NCI-H146 (cell line): ENCODE measurements at places on chromosomes 12 and 14.

GRCh38 chr14:74364271-74364880 is 16.1 kb downstream of the VRTN start:
- no peak for DNase-seq

DNA sequence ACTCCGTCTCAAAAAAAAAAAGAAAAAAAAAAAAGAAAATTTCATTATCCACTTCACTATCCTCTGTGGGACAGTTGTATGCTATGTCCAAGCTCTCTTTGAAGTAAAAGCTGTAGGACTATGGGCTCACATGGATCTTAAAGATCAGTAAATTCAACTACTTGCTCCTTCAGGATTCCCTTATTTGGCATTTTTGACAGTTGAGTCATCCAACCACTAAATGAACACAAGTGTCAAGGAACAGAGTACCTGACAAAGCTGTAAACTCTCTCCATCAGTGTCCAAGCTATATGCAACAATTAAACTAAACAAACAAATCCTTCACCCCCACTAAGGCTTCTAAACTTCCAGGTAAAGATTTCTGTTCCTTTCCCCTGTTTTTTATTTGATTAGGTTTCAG is 177.0 kb downstream of the CEP128 start:
- DNase-seq = no peak

GRCh38 chr12:27480016-27480415 is 33.5 kb downstream of the SMCO2 start:
- DNase-seq = no peak

GRCh38 chr14:63715360-63715759 is 12.5 kb downstream of the SGPP1 start:
- DNase-seq = no peak

- no peak for DNase-seq
Observed at GRCh38 chr12:23415180-23415579, 534.3 kb downstream of the SOX5 start.

DNA sequence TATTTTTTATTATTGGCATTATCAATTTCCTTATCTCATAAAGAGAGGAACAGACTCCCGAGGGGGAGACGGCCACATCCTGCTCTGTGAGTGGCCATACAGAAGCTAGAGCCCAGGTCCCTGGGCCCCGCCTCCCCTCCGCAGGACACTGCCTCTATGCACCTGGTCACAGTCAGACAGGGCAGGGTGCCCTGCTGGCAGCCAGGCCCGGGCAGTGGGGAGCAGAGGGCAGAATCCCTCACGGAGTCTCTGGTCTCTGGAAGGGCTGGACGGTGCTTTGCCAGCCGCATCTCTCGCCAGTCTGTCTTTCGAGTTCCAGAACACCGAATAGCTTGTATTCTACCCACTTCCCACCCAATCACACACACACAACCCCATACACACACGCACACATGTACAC is 16.4 kb upstream of the CACNA2D4 start:
- no peak for DNase-seq

DNA sequence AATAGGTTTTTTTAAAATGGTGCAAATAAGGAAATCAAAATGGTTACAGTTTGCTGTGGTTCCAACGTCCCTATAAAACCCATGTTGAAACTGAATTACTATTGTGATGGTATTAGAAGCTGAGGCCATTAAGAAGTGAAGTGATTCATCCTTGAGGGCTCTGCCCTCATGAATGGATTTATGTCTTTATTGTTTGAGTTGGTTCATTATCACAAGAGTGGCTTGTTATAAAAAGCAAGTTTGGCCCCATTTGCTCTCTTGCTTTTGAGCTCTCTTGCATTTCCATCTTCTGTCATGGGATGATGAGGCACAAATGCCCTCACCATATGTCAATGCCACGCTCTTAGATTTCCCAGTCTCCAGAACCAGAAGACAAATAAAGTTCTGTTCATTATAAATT is 62.3 kb downstream of the PRKD1 start:
- no peak for DNase-seq

GRCh38 chr12:32036477-32037263 is 70.0 kb upstream of the BICD1 start:
- peak; percentile 18 for DNase-seq

GRCh38 chr12:115835445-115835844 is 442.0 kb downstream of the MED13L start:
- DNase-seq = no peak

- peak; percentile 15 for DNase-seq
Observed at GRCh38 chr12:123573870-123574269, 10.5 kb upstream of the TMED2 start.

GRCh38 chr14:90564496-90564895 is 167.7 kb downstream of the CALM1 start:
- DNase-seq = no peak

GRCh38 chr12:587132-588023 is 75.9 kb downstream of the NINJ2 start:
- DNase-seq = no peak

DNA sequence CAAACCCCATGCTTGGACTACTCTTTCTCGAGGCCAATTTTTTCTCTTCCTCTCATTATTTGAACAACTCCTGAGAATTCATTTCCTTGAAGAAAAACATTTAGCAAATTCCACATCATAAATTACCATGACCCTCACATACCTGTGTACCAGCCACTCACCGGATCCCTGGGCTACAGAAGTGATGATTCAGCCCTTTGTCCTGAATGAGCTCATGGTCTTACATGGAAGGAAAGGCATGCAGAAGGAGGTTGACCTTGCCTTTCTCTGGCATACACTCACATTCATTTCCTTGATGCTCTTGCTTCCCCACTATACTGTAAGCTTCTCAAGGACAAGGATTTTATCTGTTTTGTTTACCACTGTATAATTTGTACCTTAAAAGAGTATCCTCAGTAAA is 191.5 kb downstream of the SLC5A8 start:
- DNase-seq = no peak

DNA sequence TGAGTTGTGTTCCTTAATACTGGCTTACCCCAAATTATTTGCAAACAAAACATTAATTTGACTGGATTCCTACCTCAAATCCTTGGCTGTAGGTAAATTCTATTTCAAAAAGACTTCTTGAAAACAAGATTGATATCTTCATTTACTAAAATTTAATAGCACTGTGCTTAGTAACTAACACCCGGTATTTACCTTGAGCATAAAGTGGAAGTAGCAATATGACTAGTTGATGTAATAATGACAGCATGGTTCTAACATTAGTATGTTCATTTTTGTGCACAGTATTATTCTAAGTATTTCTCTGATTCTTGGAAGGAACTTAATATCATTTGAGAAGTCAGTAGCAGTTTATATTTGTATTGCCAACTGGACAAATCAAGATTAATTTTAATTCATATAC is 96.8 kb downstream of the PPHLN1 start:
- DNase-seq = no peak

DNA sequence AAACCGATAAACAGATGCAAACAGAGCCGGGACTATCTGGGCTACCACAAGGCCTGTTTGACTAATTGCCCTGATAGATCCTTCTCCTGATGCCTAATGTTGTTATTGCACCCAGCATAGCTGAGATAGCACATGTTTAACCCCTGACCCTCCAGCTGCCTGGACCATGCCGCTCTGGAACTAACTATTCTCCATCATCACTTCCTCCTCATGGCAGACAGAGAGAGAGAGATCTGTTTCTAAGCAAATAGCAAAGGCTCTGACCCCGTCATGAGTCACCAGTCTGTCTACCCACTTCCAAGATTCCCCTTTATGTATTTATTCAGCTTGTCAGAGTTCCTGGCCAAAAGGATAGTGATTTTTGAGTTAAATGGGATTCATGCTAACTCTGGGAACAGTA is 58.2 kb upstream of the FLRT2 start:
- peak; percentile 84 for DNase-seq

DNA sequence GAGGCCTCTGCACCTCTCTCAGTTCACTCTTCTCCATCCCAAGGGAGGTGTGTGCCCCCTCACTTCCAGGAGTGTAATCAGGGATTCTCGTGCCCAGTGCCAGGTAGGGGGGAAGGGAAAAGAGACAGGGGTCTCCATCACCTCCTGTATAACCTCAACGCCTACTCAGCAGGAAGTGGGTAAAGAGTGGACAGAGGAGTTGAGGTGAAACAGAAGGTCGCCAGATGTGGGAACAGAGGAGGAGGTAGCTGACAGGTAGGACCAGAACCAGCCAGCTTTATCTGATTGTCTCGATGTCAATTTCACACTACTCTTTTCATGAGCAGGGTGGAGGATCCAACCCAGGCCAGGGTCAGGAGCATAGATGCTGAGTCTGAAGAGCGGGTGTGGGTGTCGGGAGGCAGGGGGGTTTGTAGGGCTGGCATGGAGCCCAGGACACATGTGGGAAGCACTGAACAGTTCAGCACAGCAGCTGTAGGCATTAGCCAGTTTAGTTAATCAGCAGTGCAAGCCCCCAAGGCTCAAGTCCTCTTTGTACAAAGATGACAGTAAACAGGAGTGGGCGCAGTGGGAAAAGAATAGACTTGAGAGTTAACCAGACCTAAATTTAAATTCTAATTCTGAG is 213.5 kb downstream of the PELI2 start:
- no peak for DNase-seq

DNA sequence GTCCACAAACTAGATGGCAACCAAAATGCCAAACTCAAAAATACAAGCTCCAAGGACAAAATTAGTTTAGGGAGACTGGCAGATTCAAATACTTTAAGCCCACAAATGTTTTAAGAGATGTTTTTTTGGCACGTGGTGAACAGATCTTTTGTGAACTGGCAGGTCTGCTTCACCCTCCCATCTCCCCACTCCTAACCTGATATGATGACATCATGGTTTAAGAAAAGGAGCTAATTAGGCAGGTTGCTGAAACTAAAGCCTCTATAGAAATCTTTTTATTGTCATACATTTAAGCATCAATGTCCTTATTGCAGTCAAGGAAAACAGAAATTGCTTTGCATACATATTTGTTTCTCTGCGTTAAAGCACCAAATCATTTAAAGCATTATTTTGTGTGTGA is 5.8 kb downstream of the LRIG3 start:
- DNase-seq = peak; percentile 63

GRCh38 chr14:80095623-80096022 is 115.7 kb downstream of the DIO2 start:
- no peak for DNase-seq

DNA sequence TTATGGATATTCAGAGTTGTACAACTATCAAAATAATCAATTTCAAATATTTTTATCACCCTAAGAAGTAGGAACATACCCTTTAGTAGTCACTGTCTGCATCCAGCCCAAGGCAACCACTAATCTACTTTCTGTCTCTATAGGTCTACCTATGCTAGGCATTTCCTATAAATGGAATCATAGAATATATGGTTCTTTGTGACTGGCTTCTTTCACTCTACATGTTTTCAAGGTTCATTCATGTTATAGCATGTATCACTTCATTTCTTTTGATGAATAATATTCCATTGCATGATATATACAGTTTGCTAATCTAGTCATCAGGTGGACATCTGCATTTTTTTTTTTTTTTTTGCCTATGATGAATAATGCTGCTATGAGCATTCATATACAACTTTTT is 112.4 kb downstream of the PPP1R12A start:
- DNase-seq = no peak

DNA sequence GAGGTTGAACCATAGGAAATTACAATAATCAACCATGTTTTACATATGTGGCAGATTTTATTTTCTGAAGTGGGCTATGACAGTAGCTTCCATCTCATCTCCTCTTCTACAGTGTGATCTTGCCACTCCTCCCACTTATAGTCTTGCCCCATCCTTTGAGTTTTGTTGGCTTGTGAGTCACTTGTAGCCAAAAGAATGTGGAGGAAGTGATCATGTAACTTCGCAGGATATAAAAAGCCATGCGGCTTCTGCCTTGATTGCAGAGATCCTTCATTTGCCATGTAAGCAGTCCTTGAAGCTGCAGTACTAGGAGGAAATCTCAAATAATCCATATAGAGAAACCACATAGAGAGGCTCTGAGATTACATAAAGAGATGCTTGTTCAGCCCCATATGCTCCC is 13.7 kb upstream of the ZNF84 start:
- no peak for DNase-seq

- DNase-seq = no peak
Observed at GRCh38 chr12:34598352-34598827, 576.1 kb downstream of the ALG10 start.

GRCh38 chr14:96083667-96084320 is 44.6 kb downstream of the C14orf132 start:
- peak; percentile 86 for DNase-seq

DNA sequence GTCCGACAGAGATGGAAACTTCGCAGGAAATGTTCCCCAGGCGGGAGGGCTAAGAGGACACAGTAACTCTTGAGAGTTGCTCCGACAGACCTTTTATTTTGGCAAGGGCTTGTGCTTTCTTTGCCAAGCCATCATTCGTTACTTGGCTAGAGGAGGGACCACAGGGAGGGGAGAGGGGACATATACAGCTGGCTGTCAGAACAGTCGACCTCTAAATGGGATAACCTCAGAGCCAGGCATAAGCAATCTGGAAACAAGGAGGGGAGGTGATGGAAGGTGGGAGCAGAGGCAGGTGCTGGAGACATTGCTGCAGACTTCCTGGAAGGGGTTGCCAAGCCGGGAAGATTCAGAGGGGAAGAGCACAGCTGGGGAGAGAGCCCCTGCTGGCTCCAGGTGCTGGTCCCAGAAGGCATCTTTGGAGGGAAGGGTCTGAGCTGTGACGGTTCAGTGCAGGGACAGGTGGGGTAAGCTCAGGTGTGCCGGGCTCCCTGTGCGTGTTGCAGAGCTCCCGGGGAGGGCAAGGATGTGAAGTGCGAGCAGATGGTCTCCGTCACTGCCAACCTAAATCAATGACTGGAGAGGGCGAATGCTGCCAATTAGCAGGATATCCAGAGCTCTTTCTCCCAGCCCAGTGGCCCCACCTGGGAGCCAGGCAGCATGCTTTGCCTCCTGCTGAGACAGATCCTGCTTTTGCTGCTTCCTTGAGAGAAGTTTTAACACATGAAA is 50.1 kb downstream of the CHST11 start:
- peak; percentile 49 for DNase-seq

DNA sequence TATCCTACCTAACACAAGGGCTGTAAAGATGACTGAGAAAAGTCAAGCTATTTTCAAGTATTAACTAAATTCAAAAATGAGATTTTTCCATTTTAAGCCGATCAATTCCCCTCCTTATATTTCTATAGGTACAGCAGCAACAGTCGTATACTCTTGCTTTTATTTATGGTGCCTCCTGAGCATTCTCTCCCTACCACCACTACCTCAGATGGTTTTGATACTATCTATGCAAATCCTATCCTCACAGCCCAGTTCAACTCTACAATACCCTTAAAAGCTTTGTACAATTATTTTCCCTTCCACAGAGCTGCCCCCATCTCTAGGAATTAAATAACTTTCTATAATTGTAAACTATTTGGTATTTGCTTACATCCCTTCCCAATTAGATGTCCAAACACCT is 52.1 kb downstream of the GALC start:
- DNase-seq = no peak

DNA sequence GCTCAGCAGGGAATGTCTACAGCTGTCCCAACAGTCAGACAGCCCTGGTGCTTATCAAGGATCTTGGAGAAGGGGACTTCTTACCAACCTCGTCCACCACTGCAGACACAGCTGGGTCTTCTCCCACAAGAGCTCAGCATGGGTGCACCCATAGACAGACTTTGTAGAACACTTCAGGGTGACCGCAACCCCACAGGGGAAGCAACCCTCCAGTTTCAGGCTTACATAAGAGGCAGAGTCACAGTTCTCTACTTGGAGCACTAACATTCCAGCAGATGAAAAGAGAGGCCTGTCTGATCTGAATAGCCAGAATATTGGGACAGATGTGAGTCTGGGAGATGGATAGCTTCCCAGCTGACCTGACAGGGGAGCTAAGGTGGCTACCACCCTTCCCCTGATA is 3.5 kb upstream of the CLEC1A start:
- no peak for DNase-seq
